ENCODE measurements at places on chromosomes 12 and 14. TPM values are rescaled to one million over a fixed set of nuclear protein-coding genes. Genes with fewer than 3 reads are reported as not detected.

DNA sequence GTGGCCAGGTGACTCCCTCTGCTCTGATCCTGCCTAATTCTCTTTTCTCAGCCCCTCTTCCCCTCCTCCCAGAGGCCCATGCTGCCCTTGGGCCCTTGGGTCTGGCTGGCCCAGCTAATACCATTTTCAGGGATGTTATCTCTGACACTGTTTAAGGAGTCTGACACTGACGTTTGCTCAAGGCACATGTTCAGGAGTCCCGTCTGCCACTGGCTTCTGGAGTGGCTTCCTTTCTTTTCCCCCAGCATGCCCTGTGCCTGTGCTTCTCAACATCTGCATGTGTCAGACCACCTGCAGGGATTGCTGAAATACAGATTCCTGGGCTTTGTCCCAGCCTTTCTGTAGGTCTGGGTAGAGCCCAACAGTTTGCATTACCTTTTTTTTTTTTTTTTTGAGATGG is 128.9 kb downstream of the BCL11B start:
- H3K27ac ChIP-seq, result no peak overlapping the region
- H3K4me3 ChIP-seq, result no peak overlapping the region
- no peaks in the 10 kb centered on the region for H3K4me1 ChIP-seq
- no peaks in the 10 kb centered on the region for H3K36me3 ChIP-seq
- DNase-seq, result no peak

DNA sequence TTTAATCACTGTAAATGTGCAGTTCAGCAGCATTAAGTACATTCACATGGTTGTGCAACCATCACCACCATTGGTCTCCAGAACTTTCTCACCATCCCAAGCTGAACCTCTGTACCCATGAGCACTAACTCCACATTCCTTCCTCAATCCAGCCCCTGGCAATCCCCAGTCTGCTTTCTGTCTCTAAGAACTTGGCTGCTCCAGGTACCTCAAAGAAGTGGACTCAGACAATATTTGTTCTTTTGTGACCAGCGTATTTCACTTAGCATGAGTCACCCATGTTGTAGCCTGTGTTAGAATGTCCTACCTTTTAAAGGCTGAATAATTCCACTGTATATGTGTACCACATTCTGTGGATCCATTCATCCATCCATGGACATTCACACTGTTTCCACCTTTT is 64.6 kb downstream of the SLC24A4 start:
- H3K27ac ChIP-seq, result no peak overlapping the region
- DNase-seq, result no peak
- no peaks in the 10 kb centered on the region for H3K27me3 ChIP-seq

GRCh38 chr12:1907652-1908611 is 10.5 kb downstream of the CACNA2D4 start:
- DNase-seq, result no peak
- no peaks in the 10 kb centered on the region for H3K27me3 ChIP-seq
- H3K4me1 ChIP-seq, result no peaks in the 10 kb centered on the region
- H3K4me3 ChIP-seq, result no peak overlapping the region

- H3K27me3 ChIP-seq, result no peaks in the 10 kb centered on the region
- no peaks in the 10 kb centered on the region for H3K4me1 ChIP-seq
- no peak overlapping the region for H3K27ac ChIP-seq
- no peaks in the 10 kb centered on the region for H3K36me3 ChIP-seq
- DNase-seq, result no peak
Observed at GRCh38 chr12:71029302-71029701, 108.8 kb upstream of the PTPRR start.

GRCh38 chr12:124559182-124560017 is 8.0 kb downstream of the NCOR2 start:
- peaks cover 13% of the 10 kb centered on the region for H3K36me3 ChIP-seq
- no peak for DNase-seq
- H3K27me3 ChIP-seq, result no peaks in the 10 kb centered on the region
- H3K4me1 ChIP-seq, result peaks cover 8% of the 10 kb centered on the region
- H3K27ac ChIP-seq, result no peak overlapping the region
- no peak overlapping the region for H3K4me3 ChIP-seq

The DPPA3 gene
- polyA plus RNA-seq, result not detected

The FITM1 gene
- 0.20 TPM for polyA plus RNA-seq
